ENCODE measurements at places on chromosomes 5 and 9.

DNA sequence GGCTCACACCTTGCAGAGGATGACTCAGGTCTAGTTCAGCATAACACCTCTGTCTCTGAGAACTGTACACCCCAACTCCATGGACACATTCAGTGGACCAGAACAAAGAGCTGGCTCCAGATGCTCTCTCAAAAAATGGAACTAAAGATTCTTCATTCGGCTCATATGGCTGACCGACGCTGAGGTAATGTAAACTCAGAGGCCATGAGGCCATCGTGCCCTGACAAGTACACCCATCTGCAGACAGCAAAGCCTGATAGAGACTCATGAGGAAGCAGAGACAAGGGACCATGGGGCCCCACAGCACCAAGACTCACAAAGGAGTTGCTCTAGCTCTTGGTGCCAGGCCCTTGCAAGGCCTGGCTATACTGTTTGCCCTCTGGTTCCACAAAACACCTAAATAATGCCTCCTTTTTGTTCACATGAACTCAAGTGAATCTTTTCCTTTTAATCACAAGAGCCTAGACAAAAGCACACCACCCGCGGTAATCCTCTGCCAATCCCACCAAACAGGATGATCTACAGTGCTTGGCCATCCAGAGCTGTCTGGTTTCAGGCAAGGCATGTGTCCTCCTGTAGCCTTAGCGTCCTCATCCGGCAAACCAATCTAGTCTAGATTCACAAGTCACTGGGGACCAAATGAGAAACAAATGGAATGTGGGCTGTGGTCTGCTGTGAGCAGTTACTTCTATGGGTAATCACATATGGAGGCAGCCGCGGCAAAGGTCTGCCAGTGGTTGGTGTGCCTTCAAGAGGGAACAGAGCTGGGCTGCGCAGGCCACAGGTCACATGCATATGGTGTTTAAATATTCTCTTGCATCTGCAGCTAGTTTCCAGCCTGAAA is 22.7 kb downstream of the MED27 start:
- DNase-seq: no peak

DNA sequence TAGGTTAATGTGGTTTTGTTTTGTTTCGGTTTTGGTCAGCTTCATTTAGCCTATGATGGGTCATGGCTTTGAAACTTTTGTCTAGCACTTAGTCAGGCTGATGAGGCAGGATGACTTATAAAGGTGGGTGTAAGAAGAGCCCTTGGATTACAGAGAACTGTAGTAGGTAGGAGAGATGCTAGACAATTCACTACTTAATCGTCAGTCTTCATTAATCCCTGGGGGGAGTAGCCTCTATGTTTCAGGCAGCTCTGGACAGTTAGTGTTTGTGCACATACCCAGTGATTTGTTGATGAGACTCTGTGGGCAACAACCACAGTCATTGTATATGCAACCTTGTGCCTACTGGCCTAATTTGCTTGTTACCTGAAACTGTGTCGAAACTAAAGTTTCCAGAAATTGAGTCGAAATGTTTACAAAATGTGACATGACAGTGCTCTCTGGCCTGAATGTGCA is 113.3 kb downstream of the MTREX start:
- DNase-seq: no peak

GRCh38 chr5:73233461-73234203 is 60.6 kb downstream of the TMEM174 start:
- no peak for DNase-seq

DNA sequence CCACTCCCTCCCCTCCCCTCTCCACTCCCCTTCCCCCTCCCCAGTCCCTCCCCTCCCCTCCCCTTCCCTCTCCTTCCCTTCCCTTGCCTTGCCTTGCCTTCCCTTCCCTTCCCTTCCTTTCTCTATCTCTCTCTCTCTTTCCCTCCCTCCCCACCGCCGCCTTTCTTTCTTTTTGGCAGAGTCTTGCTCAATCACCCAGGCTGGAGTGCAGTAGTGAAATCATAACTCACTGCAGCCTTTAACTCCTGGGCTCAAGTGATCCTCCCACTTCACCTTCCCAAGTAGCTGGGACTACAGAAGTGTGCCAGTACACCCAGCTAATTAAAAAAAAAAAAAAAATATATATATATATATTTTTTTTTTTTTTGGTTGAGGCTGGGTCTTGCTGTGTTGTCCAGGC is 45.5 kb downstream of the IL31RA start:
- DNase-seq: no peak

- no peak for DNase-seq
Observed at GRCh38 chr9:811106-811531, 30.4 kb upstream of the DMRT1 start.

DNA sequence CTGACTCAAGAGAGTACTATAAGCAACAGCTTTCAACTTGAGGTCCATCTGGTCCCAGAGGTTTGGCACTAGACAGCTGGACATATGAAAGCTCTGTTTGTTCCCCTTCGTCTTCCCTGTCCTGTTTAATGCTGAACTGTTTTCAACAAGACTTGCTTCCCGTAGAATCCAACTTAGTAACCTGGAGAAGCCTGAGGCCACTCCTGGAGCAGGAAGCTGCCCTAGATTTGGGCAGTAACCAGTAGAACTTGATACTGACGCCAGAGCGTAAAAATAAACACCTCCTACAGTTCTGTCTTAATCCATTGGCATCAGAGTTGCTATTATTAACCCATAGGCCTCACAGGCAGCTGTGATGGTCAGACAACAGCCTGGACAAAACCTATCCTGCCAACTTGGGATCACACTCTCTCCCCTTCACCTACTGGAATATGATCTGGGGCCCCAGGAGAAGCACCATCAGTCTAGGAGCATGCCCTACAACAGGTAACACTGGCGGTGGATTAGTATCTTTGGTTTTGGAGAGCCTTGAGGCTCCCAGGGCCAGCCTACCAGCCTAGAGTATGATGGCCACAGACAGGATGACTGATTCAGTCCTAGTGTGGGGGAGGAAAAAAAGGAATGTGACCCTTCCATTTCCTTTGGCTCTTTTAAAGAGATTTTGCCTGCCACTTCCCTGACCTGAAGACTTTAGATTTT is 29.2 kb downstream of the RUSC2 start:
- DNase-seq: no peak

DNA sequence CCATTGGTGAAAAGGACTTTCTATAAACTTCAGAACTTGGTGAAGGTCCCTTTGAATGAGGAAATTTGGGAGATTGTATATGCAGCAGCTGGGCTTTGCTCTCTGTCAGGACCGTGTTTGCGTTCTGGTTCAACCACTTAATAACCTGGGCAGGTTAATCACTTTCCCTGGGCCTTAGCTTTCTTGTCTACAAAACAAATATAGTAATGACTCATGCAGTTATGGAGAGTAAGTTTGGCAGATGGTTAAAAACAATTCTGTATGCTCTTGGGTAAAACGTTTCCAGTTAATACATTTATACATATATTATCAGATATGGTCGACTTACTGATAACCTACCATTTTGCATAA is 197.0 kb downstream of the ARHGEF28 start:
- DNase-seq: peak; percentile 62

DNA sequence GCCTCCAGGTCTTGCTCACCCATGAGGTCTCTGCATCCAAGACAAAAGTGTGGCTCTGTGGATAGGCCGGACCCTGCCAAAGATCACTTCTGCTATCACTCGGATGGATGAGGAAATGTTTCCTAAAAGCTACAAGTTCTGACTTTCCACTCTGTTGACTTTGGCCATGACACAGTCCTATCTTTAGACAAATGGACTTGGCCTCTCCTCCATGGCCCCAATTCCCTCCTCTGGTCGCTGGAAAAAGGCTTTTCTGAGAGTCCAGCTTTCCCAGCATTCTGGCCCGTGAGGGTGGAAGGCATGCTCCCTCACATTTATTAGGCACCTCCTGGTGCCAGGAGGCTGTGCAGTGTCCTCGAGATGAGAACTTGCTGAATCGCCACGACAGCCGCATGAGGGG is 83.1 kb downstream of the COL27A1 start:
- DNase-seq: no peak

DNA sequence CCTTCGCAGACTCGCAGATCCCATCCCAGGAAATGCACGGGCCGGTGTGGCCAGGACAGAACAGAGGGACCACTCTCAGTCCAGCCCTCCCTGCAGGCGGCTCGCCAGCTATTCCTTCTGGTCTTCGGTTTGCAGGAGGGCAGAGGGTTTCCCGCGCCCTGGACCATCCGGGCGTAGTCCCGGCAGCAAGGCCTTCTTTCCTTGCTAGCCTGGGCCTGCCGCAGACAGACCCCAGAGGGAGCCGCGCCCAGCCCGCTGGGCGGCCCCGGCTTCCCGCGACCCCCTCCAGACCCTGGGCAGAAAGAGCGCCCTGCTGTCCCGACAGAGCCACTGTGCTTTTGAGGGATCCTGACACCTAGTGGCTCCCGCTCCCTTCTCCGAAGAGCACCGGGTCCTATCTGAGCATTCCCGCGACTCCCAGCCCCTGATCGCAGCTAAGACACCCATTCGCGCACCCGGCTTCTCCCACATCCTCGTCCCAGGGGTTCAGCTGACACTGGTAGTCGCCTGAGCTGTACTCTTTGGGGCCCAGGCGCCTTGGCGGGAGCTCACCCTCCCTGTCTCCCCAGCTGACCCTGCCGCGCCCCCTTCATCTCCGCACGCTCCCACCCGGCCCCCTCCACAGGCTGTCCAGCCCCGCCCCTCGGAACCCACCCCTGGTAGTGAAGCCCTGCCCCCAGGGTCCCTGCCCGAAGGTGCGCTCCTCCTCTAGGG is 1.1 kb downstream of the CFAP90 start:
- DNase-seq: peak; percentile 83

GRCh38 chr9:90141723-90142122 is 500.9 kb downstream of the DIRAS2 start:
- no peak for DNase-seq

GRCh38 chr9:77210116-77210515 is 32.8 kb downstream of the VPS13A start:
- DNase-seq: no peak

DNA sequence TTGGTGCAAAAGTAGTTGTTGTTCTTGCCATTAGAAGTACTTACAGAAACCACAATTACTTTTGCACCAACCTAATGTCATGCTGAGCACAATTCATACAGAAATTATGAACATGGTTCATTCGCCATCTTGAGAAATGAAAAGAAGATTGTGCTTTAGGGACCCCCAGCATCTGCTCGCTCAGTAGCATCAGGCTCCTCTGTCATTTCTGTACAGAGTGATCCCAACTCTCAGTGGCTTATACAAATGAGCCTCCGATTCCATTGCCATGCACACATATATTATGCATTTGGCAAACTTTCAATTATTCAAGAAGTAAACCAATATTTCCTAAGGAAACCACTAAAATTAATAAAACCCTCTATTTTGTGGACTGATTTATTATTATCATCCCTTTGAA is 266.2 kb downstream of the MED10 start:
- no peak for DNase-seq

- no peak for DNase-seq
Observed at GRCh38 chr5:42656651-42657015, 100.0 kb upstream of the CCDC152 start.

DNA sequence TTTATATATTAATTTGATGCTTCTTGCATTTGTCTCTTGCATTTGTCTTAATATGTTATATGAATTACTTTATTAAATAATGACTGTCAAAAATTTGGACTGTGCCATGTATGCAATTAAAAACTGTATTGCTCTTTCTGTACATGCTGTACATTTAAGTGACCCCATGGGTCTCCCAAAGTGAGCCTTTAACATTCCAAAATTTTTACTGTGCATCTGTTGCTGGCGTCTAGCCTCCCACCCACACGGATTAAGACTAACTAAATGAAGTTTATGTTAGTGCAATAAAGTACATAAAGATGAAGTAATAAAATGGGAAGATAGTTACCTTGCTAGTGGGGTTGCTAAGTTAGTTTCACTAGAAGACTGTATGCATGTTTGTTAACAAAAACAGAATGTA is 48.5 kb downstream of the ADAMTS19 start:
- no peak for DNase-seq

DNA sequence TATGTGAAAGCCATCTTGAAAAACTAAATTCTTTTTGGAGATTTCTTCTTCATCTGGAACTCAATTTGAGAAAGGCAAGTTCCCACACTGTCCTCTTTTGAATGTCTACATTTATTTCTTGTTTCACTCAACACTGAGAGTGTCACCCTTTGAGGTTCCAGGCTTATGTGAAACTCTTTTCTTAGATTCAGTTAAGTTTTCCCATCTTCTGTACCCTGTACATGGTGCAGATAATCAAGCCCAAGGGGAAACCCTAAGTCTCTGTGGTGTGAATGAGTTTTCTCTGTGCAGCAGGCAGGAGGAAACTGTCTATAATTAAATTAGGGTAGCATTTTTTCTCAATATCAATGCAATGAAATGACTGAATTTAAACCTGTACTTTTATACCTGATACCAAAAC is 72.3 kb upstream of the PRLR start:
- DNase-seq: no peak

- no peak for DNase-seq
Observed at GRCh38 chr9:99721898-99722297, 99.8 kb upstream of the NR4A3 start.

DNA sequence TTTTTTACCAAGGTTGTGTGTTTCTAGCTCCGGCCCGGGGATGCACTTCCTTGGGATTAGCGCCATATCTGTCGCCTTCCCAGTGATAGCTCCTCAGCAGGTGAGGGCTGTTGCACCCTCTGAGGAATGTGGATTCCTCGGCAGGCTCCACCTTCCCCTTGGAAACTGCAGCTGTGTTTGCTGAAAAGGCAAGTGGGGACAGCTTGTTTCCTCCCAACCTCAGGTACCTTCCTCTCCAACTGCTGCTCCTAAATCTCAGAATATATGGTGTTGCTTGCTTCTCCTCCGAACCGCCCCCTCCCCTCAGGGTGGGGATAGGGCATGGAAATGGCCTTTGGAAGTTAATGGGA is 1.3 kb downstream of the SLC1A1 start:
- no peak for DNase-seq

GRCh38 chr5:72006361-72006760 is 100.9 kb upstream of the MAP1B start:
- DNase-seq: no peak

DNA sequence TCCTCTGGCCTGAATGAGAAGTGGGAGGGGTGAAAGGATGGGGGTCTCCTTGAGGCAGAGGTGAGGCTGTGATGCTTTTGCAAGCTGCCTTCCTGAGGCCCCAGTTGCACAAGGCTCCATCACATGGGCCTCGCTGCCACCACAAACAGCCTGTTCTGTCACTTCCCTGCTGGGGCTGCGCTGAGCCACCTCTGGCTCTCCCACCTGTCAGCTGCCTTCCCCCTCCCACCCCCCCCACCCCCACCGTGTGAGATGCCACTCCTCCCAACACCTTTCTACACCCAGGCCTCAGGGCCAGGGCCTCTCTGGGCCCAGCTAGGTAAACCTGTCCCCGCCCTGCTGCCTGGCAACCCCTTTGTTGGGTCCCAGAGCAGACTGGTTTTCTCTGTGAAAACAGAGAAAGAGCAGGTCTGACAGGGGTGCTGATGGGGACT is 4.5 kb upstream of the PDLIM4 start:
- peak; percentile 44 for DNase-seq

- no peak for DNase-seq
Observed at GRCh38 chr5:78541086-78541654, 107.4 kb downstream of the LHFPL2 start.

- no peak for DNase-seq
Observed at GRCh38 chr5:145903113-145903512, 30.3 kb upstream of the GRXCR2 start.
